Choroid plexus epithelial cell (primary cell): ENCODE measurements at places on chromosomes 11 and 22.

GRCh38 chr22:47929073-47929472 is 1166.6 kb downstream of the TBC1D22A start:
- DNase-seq = no peak

DNA sequence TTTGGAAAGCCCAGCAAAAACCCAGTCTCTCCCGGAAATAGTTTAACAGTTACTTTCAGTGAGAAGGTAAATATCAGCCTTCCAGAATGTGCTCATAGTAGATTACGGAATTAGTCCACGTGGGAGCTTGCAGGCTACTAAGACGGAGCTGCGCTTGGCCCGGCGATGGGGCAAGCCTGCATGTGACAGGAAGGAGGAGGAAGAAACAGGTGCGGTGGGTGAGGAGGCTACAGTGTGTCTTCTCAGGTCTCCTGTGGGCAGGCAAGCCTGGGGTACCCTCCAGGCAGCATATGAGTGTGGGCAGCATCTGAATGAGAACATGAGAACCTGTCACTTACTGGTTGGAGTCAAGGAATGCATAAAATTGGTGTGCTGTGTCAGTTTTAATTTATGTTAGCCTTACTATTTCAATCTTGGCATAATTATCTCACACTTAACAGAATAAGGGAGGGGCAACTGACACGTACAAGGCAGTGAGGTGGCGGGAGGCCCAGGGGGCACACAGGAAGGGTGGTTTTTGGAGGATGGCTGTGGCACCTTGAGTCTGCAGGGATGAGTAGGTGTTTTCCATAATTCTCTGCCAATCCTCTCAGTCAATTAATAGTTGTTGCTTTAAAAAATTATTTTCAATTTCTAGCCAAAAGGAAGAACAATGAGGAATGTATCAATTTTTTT is 35.7 kb downstream of the CLMP start:
- peak; percentile 67 for DNase-seq

GRCh38 chr11:5689551-5689983 is at the start of gene TRIM22:
TRIM22 (plus strand) TSS chr11:5689790; CDS start chr11:5696233, 6,443 bp downstream.
- peak; percentile 90 for DNase-seq

- DNase-seq = no peak
Measured at GRCh38 chr22:43707648-43708047, 104.5 kb downstream of the EFCAB6 start.

- no peak for DNase-seq
Measured at GRCh38 chr11:117794135-117794534, 2.9 kb downstream of the DSCAML1 start.

DNA sequence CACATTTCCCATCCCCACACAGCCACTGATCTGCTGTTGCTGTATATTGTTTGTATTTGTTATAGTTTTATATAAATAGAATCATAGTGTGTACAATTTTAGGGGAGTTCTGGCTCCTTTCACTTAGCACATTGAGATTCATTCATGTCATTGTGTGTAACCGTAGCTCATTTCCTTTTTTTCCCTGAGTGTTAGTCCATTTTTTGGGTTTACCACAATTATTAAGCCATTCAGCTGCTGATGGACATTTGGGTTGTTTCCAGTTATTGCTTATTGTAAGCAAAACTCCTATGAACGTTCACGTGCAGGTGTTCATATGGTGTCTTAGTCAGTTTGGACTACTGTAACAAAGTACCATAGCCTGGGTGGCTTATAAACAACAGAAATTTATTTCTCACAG is 33.6 kb upstream of the ADORA2A start:
- DNase-seq = no peak

GRCh38 chr11:72930008-72930407 is 115.8 kb downstream of the ATG16L2 start:
- DNase-seq = peak; percentile 72

DNA sequence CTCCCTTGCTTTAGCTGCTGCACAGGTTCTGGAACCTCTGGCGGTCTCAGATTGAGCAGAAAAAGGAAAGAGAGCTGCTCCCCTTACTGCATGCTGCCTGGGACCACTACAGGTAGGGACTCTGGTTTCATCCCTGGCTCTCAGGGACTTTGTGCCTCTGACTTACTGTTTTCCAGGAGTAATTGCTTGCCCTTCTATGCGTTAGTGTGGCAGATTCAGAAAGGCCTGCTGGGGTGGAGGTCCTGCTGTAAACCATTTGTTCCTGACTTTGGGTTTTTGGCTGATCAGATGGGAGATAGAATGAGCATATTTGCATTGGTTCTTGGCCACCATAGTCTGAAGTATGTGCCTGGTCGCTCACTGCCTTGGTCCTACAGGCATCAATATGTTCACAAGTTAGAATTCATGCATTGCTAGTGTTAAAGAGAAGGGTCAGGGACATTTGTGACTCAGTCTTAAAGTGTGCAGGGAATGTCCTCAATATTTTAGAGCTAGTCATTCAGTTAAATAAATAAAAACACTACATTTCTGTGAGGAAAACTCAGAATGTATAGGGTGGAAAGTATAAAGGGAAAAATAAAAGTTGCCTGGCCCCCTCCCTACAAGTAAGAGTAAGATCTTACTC is 78.0 kb downstream of the PISD start:
- DNase-seq = peak; percentile 74

DNA sequence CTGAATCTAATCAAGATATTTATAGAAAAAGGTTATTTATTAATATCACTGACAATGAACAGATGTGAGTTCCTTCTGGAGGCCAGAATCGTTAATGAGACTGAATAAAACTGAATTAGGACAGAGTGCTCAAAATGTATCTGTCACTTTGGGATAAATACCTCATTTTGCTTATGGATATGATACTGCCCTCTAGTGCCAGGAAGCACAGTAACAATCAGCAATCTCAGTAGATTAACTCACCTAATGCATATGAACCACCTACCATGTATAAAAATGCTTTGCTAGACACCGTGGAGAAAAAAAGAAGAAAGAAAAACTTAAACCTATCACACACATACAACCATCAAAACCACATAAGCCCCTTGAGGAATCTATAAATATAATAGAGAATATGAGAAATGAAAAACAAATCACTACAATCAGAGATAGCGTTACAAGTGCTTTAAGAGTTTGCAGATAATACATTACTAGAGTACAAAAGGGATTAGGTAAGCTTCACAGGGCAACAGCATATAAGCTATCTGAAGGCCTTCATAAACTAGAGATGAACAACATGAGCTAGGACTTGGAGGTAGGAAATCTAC is 117.4 kb downstream of the SGSM3 start:
- peak; percentile 62 for DNase-seq

DNA sequence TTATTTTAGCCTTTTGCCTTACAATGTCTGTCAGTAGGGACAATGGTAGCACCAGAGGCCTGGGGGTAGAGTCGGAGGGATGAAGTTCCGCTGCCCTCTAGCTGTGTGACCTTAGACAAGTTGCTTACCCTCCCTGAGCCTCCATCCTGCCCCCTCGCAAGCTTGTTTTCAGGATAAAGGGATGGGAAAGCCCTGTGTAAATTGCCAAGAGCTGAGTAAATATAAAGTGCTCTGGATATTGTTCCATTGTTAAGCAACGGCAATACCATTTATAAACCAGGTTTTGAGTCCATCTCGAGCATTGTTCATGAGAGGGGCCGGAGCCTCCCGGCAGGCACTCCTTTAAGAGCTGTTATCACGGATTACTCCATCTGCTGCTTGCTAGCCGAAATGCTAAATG is 72.9 kb downstream of the ZBTB16 start:
- no peak for DNase-seq

- DNase-seq = peak; percentile 58
Measured at GRCh38 chr11:131999084-131999483, 628.7 kb downstream of the NTM start.

DNA sequence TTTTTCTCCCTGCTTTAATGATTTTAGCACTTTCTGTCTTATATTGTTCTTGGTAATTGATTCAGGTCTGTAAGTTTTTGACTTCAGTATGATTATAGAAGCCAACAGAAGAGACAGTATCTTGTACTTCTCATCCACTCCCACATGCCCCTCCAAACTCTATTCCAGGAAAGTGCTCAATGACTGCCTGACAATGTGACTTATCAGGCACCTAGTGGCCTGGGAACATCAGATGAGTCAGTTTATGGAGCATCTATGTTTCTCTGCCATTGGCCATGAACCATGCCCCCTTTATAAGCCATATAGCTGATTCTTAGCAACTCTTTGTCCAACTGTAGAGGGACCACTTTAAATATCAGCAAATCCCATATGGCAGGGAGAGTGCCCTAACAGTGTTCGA is 179.2 kb upstream of the MTMR2 start:
- DNase-seq = no peak

- no peak for DNase-seq
Measured at GRCh38 chr11:116051494-116051893, 547.3 kb upstream of the CADM1 start.

DNA sequence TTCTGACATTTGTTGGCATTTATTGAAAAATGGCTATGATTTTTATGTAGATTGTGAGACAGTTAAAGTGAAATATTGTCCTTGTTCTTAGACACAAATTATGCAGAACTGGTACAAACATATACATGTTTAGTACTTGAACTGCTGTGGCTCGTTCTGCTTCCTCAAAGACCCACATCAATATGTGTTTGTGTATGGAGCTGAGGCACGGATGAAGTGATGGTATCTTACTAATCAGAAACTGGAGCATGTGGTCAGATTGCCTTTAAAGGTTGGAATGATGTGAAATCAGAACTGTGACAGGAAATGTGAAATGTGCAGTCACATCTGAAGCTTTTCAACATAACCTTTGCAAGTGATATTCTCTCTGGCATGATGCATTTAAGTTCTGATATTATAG is 130.4 kb downstream of the NAV2 start:
- no peak for DNase-seq
